Activated T-cell treated with anti-CD3 and anti-CD28 coated beads, Interleukin-2, amount 50 U/mL, for 72 hours (primary cell): ENCODE measurements at places on chromosomes 12 and 14. TPM values are rescaled to one million over a fixed set of nuclear protein-coding genes. Genes with fewer than 3 reads are reported as not detected.

DNA sequence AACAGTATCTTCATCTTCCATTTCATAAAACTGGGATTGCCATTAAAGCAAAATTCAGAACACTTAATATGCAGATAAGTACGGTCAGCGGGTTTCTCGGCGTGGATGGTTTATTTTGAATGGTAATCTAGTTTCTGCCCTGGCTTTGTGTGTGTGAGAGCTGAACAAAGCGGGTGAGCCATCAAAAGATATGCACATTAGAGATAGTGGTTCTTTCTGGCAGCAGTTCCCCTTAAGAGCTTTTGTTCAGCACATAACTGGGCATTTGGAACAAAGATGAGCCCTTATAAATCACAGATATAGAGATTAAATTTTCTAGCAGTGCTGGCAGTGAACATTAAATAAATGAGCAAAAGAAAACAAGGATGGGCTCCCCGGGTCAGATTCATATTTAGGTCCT, 207.5 kb downstream of the CALM1 start:
- no peak for DNase-seq

GRCh38 chr12:57044889-57045288, 5.0 kb downstream of the MYO1A start:
- no peak for DNase-seq

- no peak for DNase-seq
These were observed 12.6 kb downstream of the NEDD1 start for GRCh38 chr12:96919510-96920210.

DNA sequence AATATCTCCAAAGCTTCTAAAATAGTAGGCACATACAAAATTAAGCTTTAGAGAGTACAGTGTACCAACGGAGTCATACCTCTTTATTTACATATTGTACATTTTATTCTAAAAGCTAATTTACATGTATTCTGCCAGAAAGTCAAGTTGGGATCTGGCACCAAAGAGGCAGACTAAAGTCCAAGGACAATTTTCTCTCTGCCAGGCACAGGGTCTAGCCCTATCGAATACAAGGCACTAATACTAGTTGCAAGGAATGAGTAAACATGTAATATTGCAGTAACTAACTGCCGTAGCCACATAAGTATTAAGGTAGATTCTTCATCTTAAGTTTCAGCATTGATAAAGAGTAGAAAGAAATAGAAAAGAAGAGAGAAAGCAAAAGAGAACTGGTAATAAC, 93.9 kb downstream of the RPS6KA5 start:
- DNase-seq: no peak

DNA sequence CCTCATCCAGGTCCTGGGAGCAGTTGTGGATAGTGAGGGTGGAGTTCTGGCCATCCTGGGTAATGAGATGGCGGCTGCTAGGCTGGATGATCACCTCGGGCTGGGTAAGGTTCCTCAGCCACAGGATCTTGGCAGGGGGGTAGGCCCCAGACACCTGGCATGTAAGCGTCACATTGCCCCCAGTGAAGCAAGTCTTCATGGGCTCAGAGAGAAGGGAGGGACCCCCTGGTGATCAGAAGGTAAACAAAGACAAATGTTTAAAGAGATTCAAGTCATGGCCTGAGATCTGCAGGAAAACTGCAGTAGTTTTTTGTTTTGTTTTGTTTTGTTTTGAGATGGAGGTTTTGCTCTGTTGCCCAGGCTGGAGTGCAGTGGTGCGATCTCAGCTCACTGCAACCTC, 12.8 kb upstream of the WSB2 start:
- DNase-seq: no peak

DNA sequence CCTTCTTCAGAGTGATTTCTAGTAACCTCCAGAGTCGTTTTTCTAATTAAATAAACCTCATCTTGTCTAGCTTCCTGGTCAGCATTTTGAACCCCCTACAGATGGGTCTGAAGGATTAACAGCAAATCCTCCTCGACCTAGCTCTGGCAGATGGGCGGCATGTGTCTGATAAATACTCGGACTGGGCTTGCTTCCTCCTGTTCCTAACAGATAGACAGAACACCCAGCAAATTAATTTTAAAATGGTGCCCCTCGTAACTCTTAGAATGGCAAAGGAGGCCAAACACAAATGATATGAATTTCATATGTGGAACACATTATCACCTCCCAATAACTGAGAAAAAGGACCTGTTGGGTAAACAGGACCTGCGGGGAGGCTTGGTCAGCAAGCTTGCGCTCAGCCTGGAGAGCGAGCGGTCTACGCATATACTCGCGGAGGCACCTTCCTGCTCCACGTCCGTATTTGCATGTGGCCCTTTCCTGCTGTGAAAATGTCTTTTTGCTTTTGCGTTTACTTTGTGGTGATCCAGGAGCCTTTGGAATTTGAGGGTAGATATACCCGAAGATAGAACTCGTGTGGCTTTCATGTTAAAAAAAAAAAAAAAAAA, 79.6 kb downstream of the OTX2 start:
- no peak for DNase-seq

- DNase-seq: no peak
These were observed 124.2 kb downstream of the HMGA2 start for GRCh38 chr12:65948320-65949008.

- DNase-seq: no peak
These were observed 24.1 kb downstream of the DUSP16 start for GRCh38 chr12:12538535-12538934.

DNA sequence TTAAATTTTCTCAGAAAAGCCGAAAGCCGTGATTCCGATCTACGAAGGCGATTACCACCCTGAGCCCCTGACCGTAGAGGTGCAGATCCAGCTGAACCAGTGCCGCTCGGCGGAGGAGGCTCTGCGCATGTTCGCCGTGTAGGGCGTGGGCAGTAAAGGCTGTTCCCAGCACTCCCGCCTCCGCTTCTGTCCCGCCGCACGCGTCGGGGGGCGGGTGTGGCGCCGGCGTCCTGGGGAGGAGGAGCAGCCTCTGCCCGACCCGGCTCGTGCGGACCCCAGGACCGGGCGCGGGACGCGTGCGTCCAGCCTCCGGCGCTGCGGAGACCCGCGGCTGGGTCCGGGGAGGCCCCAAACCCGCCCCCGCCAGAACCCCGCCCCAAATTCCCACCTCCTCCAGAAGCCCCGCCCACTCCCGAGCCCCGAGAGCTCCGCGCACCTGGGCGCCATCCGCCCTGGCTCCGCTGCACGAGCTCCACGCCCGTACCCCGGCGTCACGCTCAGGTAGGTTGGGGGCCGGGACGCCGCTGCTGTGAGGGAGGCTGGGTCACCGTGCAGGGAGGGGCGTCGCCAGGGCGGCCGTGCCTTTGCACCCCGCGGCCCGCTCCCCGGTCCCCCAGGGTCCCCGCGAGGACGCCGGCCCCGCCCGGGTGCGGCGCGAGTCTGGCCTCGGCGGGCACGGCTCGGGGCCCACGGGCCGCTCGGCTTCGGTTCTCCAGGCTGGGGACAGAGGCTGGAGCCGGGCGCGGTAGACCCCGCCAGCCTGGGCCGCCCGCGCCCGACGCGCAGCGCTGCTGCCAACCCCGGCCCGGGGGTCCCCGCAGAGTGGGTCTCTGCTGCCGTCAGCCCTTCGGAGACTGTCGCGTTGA, at the start of gene B3GNT4:
B3GNT4 (plus strand) TSS at position 409 of the 866 bp plus-strand sequence. CDS start 910 bp downstream, outside the sequence.
- peak; percentile 72 for DNase-seq

DNA sequence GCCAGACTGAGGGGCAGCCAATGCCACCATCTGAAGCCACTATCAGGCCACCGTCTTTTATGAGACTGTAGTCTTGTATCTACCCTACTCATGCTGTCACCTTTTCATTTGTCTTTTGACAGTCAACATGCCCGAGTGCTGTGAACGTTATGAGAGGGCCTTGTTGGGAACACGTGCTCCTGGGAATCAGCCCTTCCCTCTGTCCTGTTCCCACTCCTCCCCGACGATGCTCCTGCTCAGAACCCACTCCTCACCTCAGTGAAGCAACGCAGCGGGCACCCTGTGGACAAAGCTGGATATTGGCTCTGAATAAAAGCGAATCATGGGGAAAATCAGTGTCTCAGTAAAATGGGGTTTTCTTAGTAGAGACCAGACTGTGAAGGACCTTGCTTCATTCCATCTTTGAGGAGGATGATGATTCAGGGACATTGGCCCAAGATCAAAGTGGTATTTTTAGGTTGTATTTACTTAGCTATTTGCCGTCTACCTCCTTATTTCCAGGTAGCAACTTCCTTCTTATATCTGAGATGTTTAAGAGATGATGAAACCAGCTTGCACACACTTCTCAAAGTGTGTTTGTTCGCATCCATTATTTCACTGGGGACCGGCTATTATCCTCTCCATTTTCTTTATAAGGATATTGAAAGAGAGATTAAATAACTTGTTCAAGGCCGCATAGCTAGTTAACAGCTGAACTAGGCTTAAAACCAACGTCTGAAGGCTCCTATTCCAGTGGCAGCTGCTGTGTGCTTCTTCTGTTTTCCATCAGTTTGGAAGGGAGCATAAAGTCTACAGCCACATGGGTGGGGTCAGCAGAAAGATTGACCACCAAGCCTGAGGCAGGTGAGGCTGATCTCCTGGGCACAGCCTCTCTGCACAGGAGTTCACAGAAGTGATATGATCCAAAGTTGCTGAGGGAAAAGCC, 43.9 kb upstream of the CTDSP2 start:
- no peak for DNase-seq

DNA sequence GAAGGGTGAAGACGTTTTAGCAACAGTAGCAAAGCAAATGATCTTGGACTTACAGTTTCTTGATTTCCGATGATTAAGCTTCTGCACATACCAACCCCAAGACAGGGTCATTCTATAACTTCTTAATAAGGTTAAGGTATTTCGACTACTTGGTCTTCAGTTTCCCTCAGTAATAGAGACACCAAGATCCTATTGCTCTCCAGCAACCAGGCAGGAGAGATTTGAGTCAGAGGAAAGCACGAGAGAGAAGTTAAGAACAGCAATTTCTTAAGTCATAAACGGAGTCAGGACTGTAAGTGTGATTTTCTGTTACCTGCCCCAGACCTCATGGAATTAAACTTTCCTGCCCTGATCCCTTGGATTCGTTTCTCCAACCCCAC, 215.6 kb downstream of the TTC8 start:
- DNase-seq: no peak

DNA sequence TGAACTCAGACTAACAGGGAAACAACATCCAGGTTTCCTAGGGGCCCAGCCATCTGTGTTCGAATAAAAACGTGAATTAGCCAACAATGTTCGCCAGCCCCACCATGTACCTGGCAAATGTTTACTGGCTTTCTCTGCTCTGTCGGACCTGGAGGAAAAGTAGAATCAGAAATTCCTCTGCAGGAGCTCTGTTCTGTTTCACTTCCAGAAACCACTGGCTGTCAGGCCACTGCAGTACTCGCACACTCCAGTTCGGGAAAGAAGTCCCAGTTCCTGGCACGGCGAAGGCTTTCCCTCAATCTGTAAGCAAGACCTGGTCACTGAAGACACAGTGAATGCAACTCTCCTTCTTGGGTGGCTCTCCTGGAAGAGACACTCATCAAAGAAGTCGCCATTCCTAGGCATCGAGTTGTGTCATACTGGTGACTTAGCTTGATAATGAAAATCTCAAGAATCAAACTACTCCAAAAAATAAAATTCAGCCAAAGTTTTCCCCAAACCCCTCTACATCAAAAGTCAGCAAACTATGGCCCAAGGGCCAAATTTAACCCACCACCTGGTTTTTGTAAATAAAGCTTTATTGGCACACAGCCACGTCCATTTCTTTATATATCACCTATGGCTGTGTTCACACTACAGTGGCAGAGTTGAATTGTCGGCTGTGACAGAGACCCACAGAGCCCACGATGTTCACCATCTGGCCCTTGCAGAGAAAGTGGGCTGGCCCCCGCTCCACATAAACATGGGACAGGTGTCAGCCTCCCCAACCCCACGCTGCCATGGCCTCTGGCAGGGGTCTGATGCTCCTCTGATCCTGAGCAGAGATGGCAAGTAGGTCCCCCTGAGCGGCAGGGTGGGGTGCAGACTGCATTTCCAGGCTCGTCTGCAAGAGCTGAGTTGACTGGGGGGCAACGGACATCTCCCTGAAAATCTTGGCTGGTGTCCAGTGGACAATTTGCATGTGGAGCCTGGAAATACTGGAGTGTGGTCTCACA, 189.2 kb upstream of the DIO3 start:
- DNase-seq: no peak

DNA sequence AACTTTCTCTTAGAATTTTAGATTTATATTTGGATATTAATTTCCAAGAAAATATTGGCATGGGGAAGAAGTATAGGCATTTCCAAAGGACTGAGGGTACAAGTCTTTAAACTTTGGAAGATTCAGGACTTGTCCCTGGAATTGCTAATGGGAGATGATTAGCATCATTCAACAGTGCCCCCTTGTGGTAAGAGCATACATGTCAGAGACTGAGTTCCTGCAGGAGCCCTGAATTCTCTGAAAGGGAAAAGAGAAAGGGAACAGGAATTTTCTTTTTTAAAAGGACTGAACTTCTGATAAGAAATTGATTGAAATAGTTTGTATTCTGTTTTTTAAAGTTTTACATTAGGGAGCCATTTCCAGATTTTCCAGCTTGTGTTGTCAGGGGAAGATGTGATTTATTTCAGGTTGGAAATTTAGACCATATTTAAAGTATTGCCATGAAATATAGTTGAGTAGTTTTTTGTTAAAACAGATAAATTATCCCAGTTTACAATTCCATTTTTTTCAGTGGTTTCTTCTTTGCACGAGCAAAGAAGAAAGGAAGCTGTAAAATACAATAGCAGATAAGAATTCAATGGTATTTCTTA, 44.0 kb upstream of the REP15 start:
- DNase-seq: peak; percentile 50

DNA sequence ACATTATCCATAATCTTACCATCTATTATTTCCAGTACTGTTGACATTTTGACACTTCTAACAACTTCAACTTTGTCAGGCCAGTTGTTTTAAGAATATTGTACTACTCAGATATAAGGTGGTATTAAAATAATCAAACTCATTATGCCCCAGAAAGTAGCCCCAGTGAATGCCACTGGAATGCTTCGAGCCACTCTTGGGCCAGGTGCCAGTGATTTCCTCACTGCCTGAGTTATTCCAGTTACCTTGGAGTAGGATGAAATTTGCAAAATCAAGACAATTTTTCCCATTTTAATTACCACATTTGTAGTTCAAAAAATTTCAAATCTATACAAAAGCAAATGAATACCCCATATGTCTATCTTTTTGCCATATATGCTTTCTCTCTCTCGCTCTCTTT, 9.2 kb downstream of the CIPC start:
- no peak for DNase-seq

GRCh38 chr12:119204131-119204530, 25.4 kb downstream of the HSPB8 start:
- no peak for DNase-seq

DNA sequence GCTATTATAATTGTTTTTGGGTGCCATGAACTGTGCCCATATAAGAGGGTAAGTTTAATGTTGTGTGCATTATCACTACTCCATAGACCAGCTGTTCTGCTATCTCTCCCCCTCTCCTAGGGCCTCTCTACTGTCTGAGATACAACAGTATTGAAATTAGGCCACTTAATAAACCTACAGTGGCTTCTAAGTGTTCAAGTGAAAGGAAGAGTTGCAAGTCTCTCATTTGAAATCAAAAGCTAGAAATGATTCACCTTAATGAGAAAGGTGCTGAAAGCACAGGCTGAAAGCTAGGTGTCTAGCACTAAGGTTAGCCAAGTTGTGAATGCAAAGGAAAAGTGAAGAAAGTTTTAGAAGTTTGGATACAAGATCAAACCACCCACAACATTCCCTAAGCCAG, 168.0 kb downstream of the SLC16A7 start:
- DNase-seq: no peak

The KRT71 gene
- not detected for total RNA-seq

The WIF1 gene
- total RNA-seq: 0.22 TPM

The KRT73 gene
- 1.3 TPM for total RNA-seq

The CCDC197 gene
- total RNA-seq: 1.6 TPM

The TAS2R14 gene
- total RNA-seq: 1.9 TPM

The REC8 gene
- 48.0 TPM for total RNA-seq

The PAPLN gene
- 1.3 TPM for total RNA-seq

The CEP170B gene
- 7.9 TPM for total RNA-seq
